8988T (cell line): ENCODE measurements at places on chromosomes 1 and 21.

DNA sequence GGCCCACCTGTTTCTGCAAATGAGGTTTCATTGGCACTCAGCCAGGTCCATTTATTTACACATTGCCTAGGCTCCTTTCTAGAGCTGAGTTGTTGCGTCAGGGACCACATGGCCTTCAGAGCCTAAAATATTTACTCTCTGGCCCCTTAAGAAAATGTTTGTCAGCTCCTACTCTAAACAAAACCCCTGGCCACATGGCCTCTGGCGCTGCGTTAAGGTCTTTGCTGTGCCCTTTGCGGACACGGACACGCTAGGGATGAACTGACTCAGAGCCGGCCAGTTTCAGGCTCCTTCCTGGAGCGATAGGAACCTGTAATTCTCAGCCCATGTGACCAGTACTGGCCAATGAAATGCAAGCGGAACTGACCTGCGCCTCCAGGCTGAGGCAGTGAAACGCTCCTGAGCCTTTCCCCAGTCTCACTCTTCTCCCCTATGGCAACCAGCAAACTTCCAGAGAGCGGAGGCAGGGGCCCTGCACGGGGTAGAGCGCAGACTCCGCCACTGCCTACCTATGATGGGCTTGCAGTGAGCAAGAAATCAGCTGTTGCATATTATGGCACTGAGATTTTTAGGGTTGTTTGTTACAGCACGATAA, 160.3 kb downstream of the ETS2 start:
- peak; percentile 27 for DNase-seq

GRCh38 chr1:227998374-227999055, 8.3 kb upstream of the WNT3A start:
- no peak for DNase-seq

DNA sequence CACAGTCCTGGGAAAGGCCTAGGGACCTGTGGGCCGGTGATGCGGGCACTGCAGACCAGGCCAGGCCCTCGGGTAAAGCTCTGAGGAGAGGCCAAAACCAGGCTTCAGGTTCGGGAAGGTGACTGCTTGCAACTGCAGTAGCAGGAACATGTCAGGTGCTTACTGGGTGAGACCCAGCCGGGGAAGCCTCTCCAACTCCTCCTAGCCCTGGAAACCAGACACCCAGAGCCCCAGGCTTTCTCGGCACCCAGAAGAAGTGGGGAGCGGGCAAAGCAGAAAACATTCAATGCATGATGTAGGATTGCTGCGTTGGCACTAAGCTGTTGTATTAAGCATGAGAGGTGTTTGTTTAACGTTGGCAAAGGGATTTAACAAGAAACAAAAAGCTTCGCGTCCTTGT, 20.2 kb upstream of the GNPAT start:
- DNase-seq = no peak

- DNase-seq = no peak
These were observed 293.2 kb upstream of the SGIP1 start for GRCh38 chr1:66240491-66241484.

DNA sequence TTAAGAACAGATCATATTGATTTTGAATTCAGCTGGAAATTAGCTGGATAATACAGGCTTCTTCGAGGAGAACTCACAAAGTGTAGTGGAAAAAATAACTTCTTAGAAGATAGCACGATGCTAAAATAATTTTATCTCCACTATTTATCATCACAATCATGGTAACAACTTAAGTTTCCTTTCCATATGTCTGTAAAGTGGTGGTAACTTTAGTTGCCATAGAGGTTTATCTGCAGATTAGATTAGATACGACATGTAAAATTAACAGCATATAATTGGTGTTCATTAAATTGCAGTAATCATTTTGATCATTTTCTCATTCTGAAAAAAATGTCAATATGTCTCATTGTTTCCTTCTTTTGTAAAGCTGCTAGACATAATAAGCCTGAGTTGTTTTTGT, 921.5 kb downstream of the KCNT2 start:
- DNase-seq = no peak

GRCh38 chr1:231376875-231377549, 38.9 kb downstream of the SPRTN start:
- DNase-seq = no peak

DNA sequence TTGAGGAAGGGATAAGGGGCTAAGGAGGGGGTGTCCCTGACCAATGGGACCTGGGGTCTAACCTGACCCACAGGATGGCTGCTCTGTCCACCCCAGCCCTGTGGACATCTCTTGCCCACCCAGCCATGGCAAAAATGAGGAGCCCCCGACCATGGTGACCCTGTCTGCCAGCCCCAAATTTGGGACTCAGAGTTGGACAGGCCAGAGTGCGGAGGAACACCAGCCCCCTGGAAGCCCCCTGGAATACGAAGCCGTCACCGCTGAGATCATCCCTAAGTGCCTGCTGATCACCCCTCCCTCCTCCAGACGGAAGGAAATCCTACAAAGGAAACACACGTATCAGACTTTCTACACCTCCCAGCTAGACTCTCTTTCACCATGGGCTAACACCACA, 119.3 kb downstream of the SIK1 start:
- DNase-seq = no peak

- no peak for DNase-seq
These were observed 654.9 kb upstream of the PKN2 start for GRCh38 chr1:88029142-88029541.

- DNase-seq = no peak
These were observed 70.7 kb upstream of the MUTYH start for GRCh38 chr1:45410850-45411509.

GRCh38 chr1:43481491-43481890, 27.8 kb upstream of the HYI start:
- DNase-seq = no peak

GRCh38 chr1:229696385-229696784, 70.3 kb downstream of the URB2 start:
- DNase-seq = no peak

- DNase-seq = no peak
These were observed 26.4 kb upstream of the IFNAR2 start for GRCh38 chr21:33203371-33203724.

- no peak for DNase-seq
These were observed 65.7 kb downstream of the PLA2G4A start for GRCh38 chr1:186894415-186894814.

DNA sequence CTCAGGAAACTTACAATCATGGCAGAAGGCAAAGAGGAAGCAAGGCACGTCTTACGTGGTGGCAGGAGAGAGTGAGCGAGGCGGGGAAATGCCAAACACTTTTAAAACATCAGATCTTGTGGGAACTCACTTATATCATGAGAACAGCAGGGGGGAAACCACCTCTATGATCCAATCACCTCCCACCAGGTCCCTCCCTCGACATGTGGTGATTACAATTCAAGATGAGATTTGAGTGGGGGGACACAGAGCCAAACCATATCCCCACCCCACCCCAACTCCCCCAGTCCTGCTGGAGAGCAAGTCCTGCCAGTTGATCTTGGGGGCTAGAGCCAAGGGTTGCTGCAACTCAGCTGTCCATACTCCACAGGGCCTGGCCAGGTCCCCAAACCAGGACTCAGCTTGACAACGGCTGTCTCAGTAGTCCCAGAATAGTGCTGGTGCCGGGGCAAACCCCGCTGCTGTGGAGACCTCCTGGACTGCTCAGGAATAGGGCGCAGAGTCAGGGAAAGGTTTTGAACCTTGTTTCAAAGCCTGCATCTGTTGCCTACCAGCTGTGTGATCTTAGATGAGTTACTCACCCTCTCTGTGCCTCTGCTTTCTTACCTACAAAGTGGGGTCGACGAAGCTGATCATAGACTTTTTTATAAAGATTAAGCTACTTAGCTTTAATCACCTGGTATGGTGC, 79.5 kb downstream of the STUM start:
- no peak for DNase-seq

- no peak for DNase-seq
These were observed 35.4 kb downstream of the SLC35D1 start for GRCh38 chr1:67018574-67018973.

DNA sequence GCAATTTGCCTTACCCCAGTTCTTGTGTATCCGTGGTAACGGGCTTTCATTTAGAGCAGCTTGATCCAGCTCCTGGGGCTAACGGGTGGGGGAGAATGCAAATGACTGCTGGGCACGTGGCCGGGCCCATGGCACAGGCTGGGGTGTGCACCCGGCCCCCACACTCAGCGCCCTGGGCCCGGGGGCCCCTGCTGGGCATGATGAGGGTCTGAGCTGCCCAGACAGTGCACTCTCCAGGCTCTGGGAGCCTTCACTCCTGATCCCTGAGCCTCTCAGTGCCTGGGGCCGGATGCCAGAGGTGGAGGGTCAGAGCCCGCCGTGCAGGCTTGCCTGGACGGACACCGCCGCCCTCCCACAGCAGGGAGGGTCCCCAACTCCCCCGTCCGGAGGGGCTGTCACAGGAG, 20.1 kb upstream of the PEX10 start:
- DNase-seq = no peak

- DNase-seq = no peak
These were observed 37.3 kb downstream of the CAMK2N1 start for GRCh38 chr1:20448671-20449071.

DNA sequence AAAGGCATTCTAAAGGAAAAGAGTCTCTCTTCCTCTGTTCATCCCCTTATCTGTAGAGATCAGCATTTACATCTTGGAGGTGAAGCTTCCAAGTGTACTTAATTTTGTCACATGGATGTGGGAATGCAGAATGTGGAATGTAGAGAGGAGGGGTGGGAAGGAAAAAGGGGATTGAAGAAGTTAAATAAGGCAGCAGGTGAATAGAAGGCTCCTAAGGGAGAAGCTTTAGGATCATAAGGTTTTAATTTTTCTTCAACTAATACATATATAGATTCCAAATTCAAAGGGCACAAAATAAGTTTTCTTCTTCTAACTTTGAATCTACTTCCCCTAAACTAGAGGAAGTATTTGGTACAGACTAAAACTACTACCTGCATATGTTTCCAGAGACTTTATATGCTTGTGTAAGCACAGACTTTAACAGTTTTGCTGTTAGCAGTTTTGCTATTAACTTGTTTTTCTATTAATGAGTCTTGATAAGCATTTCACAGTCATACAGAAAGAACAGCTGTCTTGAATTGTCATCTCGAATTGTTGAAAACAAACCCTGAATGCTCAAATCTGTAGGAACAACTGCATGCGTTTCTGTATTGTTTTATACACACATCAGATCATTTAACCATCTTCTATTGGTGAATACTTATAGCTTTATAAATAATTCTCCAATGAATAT, 12.7 kb downstream of the TENT5C start:
- no peak for DNase-seq

DNA sequence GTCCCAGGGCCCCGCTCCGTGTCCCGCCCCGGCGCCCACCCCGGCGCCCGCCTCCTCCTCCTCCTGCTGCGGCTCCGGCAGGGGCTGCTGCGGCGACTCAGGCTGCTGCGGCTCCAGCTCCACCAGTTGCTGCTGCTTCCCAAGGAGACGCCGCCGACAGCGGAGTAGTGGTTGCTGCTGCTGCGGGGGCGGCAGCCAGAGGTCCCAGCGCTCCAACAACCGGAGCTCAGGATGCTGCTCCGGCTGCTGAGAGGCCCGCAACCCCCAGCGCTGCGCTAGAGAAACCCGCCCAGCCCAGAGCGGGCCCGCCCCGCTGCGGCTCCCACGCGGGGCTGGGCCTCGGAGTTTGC, 1.1 kb downstream of the CRCT1 start:
- no peak for DNase-seq

DNA sequence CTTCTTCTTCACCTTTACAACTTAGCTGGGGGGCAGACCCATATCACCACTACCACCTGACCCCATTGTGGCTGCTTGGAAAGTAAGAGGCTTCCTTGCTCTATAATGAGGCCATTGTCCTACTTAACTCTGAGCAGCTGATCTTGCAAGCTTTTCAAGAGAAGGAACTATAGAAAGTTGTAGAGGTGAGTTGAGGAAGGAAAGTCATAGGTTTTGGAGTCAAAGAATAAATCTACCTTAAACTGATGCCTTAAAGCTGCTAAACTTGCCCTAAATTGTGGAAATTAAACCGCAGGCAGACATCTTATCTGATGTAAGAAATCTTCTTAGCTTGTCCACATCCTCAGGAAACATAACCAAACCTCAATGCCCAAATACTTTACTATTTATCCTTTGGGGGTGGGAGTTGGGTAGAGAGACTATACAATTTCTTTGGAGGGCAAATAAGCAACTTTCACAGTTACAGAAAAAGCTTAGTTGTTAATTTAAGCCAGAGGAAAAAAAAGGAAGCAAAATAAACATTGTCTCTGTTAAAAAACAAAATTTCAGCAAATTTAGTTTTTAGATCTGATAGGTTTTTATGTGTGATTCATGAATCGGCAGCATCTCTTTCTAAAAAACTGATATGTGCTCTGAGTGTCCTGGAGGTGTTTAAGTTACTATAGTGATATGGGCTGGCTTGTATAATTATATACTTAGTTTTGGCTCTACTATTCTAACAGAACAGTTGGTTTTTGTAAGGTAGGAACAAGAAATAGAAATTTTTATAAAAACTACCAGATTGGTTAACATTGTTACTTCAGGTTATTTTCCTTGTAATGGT, 4.7 kb downstream of the IL23R start:
- DNase-seq = no peak

DNA sequence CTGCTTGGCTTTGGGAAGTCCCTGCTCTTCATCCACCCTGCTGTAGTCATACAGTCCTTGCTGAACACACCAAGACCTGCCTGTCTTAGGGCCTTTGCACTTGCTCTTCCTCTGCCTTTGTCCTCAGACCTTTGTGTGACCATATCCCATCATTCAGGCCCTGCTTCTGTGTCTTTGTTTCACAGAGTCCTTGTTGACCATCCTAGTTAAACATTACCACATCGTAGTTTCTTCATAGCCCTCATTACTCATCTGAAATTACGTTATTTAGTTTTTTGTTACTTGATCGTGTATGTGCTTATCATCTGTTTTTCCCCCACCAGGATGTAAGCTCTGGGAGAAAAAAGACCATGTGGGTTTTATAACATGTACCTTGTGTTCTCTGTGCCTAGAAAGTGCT, 18.3 kb upstream of the SPRR5 start:
- no peak for DNase-seq

DNA sequence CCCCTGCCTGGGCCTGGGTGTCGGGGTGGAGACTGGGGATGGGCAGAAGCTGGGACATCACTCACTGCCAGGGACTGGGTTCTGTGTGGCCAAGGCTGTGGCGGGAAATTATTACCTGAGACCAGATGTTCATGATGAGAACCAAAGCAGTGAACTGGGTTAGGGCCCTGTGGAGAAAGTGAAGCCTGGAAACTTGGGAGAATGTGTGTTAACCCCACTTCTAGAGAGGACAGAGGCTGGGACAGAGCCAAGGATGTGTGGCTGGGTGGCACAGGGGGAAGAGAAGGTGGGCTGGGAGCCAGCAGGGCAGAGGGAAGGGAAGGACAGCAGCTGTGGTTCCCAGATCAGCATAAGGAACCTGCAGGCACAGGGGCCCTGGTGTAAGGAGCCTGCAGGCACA, 31.3 kb downstream of the CNIH3 start:
- DNase-seq = no peak
